Esophagus squamous epithelium (tissue), 5 donors: ENCODE measurements at places on chromosomes 6 and 20.

- DNase-seq: no peak
These were observed 30.5 kb downstream of the PLN start for GRCh38 chr6:118578617-118579016.

- no peak for DNase-seq
These were observed 472.3 kb upstream of the CITED2 start for GRCh38 chr6:139846538-139847456.

DNA sequence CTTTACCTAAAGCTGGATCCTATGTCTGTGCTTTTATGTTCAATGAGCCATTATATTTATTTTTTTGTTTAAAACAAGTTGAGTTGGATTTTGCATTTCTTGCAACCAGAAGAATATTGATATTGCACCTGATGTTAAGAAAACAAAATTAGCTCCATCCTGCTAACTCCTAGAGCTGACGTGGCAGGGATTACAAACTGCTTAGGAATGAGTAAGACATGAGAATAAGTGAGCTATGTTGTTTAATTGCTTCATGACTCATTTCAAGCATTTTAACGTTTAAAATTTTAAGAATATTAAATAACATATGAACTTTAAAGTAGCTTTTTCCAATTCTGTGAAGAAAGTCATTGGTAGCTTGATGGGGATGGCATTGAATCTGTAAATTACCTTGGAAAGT, 663.5 kb downstream of the EPM2A start:
- DNase-seq: no peak

DNA sequence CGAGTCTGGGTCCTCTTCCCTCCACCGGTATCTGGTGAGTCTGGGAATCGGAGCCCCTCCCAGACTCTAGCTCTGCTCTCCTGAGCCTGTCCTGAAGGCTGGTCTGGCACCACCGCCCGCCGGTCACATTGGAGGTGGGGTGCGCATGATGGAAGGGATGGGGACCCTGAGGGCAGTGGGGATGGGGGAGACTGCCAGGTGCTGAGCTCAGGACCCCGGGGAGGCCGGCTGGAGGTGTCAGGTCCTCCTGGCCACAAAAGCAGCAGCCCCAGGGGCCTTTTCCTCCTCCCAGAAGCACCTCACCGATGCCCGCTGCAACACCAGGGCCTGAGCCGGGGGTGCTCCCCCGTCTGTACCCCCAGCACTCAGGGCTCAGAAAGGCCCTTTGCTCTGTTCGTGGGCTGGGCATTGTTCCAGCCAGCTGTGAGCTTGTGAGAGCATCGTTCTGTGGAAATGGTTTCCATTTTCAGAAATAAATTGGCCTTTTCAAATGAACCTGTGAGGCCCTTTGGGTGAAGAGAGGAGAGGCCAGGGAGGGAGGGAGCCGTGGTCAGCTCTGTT, 2.5 kb upstream of the NPBWR2 start:
- no peak for DNase-seq

- DNase-seq: no peak
These were observed 39.0 kb upstream of the SUPT3H start for GRCh38 chr6:45416700-45417099.

GRCh38 chr6:133553652-133554051, 312.5 kb downstream of the EYA4 start:
- no peak for DNase-seq

DNA sequence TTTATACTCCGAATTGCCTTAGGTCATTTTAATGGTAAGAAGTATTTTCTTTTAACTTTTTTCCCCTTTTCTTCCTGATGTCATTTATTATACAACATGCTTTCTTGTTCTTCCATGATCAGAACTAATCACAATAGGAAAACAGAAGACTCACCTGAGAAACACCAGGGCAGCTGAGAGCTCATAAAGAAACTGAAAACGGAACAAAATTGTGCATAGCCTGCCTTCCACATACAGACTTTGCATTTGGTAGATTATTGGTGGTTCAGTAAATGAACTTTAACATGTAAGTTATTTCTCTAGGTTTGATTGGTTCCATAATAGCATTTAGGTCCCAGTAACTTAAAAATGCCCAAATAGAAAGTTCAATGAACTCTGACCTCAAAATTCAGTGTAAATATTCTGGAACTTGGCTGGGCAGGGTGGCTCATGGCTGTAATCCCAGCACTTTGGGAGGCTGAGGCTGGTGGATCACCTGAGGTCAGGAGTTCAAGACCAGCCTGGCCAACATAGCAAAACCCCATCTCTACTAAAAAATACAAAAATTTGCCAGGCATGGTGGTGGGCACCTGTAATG, 161.1 kb upstream of the DTNBP1 start:
- DNase-seq: no peak

- no peak for DNase-seq
These were observed 669.4 kb downstream of the DHX35 start for GRCh38 chr20:39631557-39631956.

GRCh38 chr6:101545191-101545590, 151.7 kb downstream of the GRIK2 start:
- DNase-seq: no peak

DNA sequence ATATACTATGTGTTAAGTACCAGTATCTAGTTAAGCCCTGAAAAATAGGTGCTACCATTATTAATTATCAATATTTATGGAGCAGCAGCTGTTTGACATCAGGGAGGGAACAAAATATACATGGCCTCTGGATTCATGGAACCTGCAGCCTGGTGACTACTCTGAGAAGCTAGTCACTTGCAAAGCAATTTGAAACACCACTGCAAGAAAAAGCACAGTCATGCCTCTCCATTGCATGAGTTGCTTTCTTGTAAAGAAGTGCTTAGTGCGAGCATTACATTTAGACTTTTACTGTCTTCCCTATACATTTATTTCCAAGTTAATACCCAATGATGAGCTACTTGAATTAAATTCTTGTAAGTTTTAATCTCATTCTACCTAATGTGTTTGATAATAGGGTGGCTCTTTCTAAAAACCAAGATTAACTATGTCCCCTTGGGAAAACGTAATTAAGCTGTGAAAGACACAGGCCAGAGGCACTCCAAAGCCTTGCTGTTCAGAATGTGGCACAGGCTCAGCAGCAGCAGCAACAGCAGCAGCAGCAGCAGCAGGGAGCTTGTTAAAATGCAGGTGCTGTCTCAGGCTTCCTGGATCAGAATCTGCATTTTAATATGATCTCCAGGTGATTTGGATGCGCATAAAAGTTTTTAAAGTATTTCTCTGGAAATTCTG, 83.6 kb downstream of the PFDN4 start:
- no peak for DNase-seq

DNA sequence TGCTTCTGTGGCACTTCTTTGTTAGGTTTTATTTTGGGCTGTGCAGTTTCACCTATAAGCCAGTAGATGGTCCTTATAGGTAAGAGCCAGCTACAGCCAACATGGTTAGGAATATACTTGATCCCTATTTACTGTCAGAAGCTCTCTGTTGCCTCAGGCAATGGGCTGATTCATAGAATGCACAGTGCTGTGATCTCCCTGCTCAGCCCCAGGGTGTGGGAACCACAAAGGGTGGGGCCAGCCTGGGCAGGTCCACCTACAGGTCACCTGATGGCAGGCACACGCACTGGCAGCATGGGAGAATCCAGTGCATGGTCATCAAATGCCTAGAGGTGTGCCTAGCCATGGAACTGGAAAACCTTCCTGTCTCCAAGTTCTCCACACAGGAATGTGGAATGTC, 191.9 kb downstream of the MOXD1 start:
- DNase-seq: no peak

DNA sequence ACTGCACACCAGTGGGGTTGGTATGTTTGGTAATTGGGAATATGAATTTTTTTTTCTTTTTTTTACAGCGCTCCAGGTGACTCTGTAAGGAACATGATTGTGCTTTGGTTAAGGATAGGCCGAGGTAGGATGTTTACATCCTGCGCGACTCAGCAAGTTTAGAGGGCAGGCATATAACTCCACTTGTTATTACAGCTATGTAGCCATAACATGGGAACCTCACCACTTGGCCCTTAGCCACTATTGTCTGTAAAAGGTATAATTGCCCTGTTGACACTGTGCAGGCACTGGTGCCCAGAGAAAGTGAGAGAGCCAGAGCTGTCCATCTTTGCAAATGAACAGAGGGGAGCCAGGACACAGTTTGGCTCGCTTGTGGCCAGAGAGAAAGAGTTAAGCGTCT, 172.9 kb downstream of the MCHR2 start:
- DNase-seq: no peak

GRCh38 chr6:151071295-151071694, 168.5 kb upstream of the AKAP12 start:
- no peak for DNase-seq

DNA sequence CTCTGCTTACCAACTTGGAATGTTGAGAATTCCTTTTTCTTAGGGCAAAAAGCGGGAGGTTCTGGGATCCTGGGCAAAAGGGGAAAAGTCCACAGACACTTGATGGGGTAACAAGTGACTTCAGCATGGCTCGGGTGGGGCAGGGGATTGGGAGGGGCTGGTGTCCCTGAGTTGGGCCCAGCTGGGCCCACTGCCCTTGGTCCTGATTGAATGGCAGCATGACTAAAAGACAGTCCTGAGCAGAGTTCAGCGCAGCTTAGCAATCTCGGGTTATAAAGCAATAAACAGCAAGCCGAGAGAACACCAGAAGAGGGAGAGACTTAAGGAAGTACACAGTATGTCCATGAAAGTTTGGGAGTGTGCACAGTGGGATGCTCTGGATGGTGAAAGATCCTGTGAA, 5.6 kb downstream of the PPP2R5D start:
- DNase-seq: no peak
